ENCODE measurements at places on chromosomes 5 and 9. TPM values are rescaled to one million over a fixed set of nuclear protein-coding genes. Genes with fewer than 3 reads are reported as not detected.

DNA sequence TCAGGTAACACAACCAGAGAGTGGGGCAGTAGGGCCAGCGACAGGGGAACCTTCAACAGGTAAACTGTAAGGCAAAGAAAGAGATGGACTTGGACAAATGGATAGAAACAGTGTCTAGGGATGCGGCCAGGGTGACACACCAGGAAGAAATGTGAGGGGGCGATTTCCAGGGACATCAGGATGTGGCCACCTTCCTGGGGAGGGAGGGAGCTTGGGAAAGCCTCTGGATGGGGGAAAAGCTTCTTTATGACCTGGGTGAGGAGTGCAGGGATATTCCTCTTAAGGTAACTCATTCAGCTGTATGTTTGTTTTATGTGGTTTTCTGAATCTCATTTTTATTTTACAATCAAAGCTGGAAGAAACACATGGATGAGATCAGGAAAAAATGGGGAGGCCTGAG is 11.9 kb upstream of the NXNL2 start:
- no peak overlapping the region for H3K27ac ChIP-seq
- H3K4me3 ChIP-seq, result no peak overlapping the region
- H3K27me3 ChIP-seq, result no peaks in the 10 kb centered on the region

DNA sequence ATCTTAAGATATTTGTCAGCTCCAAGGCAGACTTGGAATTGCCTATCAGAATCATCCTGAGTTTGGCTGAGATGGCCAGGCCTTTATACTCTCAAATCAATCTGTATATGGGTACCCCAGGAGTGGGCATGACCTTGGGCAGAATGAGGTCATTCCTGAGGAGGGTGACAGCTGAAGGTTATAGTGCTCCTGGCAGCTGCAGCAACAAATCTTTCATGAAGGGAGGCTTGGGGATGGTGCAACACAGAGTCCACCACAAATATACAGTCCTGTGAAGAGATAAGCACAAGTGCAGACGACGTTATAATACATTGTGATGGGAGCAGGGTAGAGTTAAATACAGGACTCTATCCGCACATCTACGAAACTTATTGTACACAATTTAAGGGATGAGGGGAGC is 21.1 kb upstream of the TRIO start:
- no peaks in the 10 kb centered on the region for H3K27me3 ChIP-seq
- H3K4me3 ChIP-seq, result no peak overlapping the region
- peaks cover 9% of the 10 kb centered on the region for H3K4me1 ChIP-seq

- no peak for DNase-seq
- no peaks in the 10 kb centered on the region for H3K4me1 ChIP-seq
- H3K4me3 ChIP-seq, result no peak overlapping the region
- H3K27ac ChIP-seq, result no peak overlapping the region
- H3K27me3 ChIP-seq, result no peaks in the 10 kb centered on the region
Observed at GRCh38 chr5:33048315-33048714, 337.2 kb downstream of the NPR3 start.

GRCh38 chr9:130260816-130261765 is 4.5 kb upstream of the HMCN2 start:
- no peaks in the 10 kb centered on the region for H3K36me3 ChIP-seq
- no peak for DNase-seq
- no peak overlapping the region for H3K27ac ChIP-seq
- no peaks in the 10 kb centered on the region for H3K4me1 ChIP-seq
- H3K27me3 ChIP-seq, result no peaks in the 10 kb centered on the region

DNA sequence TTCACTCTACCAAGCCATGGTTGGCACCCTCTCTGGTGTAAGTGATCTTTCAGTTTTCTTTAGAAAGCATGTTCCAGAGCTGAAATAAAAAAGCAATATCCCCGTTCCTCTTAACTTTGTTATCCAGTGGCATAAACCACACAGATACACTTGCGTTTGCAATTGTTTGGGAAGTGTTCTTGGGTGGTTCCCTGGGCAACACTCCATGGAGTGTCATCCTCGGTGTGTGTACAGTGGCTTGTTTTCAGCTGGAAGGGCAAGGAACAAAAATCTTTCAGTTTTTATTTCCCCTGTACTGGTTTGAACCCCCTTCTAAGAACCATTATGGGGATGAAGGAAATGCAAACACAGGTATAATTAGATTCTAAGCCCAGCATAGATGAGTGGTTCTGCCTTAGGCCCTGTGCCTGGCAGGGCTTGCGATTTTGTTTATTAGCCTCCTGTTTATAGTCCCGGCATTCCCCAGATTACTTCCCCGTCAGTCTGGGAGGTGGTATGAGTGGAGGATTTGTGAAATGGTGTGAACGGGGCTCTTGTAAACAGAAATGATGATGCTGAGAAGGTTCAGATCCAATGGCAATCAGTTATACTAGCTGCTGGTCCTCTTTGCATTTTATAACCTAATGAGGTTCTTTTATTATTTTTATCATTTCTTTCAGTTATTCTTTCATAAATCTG is 76.0 kb upstream of the CD180 start:
- H3K27ac ChIP-seq, result no peak overlapping the region
- H3K4me3 ChIP-seq, result no peak overlapping the region
- H3K36me3 ChIP-seq, result no peaks in the 10 kb centered on the region
- no peak for DNase-seq
- peaks cover 33% of the 10 kb centered on the region for H3K4me1 ChIP-seq

The IFNB1 gene
- total RNA-seq, result not detected

The CTXN3 gene
- not detected for total RNA-seq

The PDE6A gene
- not detected for total RNA-seq
